H54 (cell line): ENCODE measurements at places on chromosomes 16 and 17.

GRCh38 chr17:67456889-67457288, 79.8 kb downstream of the PITPNC1 start:
- DNase-seq, result no peak

- DNase-seq, result no peak
Measured at GRCh38 chr16:9049241-9049640, 42.2 kb upstream of the HAPSTR1 start.

DNA sequence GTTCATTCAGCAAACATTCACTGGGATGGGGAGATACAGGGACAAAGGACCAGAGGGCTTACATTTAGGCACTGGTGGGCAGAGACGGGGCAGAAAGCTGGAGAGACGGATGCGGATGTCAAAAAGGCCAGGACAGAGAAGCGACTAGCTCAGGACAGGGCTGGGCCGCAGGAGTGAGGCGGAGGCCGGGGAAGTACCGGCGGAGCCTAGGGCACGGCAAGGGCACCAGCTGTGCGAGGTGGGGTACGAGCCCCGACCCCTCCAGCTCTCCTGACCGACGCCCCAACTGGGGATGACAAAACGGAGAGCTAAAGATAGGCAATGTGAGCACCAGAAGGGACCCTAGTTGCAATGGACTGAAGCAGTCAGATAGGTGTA, 3.9 kb upstream of the SGCA start:
- DNase-seq, result no peak

DNA sequence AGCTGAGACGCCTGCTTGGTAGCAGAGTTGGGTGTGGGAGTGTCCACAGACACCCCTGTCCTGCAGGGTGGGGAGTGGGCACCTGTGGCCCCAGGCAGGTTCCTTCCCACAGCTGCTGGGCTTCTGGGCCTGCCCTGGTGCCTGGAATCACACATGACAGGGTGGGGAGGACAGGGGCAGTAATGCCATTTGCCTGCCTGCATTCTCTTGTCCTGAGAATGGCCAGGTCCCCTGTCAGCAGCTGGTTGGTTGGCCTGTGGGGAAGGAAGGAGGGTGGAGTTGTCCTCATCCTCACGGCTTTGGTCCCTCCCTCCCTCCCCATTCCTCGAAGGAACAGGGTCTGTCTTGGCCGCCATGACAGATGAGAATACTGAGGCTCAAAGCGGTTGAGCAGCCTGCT, 5.2 kb downstream of the PRSS53 start:
- DNase-seq, result no peak

GRCh38 chr17:7336240-7337175, at the start of gene ACAP1:
TSS of gene ACAP1 (plus strand) at chr17:7336529. CDS start at chr17:7336735, 206 bp downstream.
- DNase-seq, result no peak

- no peak for DNase-seq
Measured at GRCh38 chr16:1871974-1872635, at the start of gene MEIOB. TSS of gene MEIOB (minus strand) at chr16:1872164. CDS start at chr16:1868175, 3,989 bp downstream.

DNA sequence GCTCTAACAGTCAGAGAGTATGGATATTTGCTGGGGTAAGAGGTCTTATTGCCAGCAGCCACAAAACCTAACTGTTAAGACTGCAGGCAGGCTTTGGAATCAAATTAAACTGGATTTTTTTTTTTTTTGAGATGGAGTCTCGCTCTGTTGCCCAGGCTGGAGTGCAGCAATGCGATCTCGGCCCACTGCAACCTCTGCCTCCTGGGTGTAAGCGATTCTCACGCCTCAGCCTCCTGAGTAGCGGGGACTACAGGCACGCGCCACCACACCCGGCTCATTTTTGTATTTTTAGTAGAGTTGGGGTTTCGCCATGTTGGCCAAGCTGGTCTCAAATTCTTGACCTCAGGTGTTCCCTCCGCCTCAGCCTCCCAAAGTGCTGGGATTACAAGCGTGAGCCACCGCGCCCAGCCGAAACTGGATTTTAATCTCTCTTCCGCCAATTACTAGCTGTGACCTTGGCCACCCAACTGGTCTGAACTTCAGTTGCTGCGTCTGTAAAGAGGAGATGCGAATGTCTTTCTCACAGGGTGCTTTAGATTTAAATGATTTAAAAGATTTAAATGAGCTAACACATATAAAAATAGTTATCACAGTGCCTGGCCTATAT, 842 bp downstream of the MRPL10 start:
- no peak for DNase-seq

- no peak for DNase-seq
Measured at GRCh38 chr17:15184872-15185624, 80.1 kb downstream of the PMP22 start.

DNA sequence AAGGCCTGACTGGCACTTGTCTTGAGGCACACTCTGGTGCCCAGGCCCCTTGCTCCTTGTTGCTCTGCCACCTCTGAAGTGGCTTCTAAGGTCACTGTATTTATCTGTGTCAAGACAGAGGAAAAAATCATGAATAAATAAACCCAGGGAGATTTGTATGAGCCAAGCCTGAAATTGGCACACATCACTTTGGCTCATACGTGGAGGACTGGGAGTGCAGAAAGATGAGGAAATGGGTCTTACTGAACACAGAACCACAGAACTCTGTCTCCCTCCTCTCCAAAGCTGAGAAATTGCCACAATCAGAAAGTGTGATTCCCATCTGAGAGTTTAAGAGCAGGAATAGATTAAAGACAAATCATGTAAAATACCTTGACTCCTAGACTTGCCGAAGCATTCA, 27.1 kb upstream of the C16orf78 start:
- no peak for DNase-seq

GRCh38 chr16:48542020-48542473, 67.9 kb downstream of the N4BP1 start:
- DNase-seq, result no peak

GRCh38 chr17:29162082-29162908, 17.9 kb downstream of the MYO18A start:
- DNase-seq, result no peak

GRCh38 chr17:77440560-77440981, 299.8 kb downstream of the SEC14L1 start:
- DNase-seq, result no peak

- DNase-seq, result no peak
Measured at GRCh38 chr17:59498530-59499307, 66.7 kb upstream of the DHX40 start.

DNA sequence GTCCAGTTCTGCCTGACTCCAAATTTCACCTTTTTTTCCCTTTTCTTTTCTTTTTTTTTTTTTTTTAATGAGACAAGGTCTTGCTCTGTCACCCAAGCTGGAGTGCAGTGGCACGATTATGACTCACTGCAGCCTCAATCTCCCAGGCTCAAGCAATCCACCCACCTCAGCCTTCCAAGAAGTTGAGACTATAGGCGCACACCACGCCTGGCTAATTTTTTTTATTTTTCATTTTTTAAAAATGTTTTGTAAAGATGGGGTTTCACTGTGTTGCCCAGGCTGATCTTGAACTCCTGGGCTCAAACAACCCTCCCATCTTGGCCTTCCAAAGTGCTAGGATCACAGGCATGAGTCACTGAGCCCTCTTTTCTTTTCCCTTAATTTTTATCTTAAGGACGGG, 33.4 kb upstream of the RBBP6 start:
- DNase-seq, result no peak

GRCh38 chr17:60602385-60602742, 2.4 kb downstream of the PPM1D start:
- no peak for DNase-seq

- DNase-seq, result no peak
Measured at GRCh38 chr17:44039829-44040635, 25.3 kb upstream of the TMEM101 start.

DNA sequence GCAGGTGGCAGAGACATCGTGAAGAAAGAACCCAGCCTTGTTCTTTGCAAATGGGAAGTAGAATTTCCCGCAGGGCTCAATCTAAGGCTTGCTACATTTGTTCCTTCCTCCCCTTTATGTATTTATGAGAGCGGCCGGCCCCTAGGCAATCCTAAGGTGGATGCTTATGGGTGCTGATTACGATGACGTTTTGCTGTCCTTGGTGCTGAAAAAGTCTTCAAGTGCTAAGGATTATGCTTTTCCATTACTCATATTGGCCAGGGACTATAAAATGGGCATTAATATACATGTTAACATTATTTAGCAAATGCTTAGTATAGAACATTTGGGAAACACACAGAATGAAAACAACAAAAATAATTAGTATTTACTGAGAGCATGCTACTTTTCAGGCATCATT, 313.3 kb upstream of the XYLT1 start:
- no peak for DNase-seq

GRCh38 chr16:3907586-3907985, 27.1 kb upstream of the CREBBP start:
- no peak for DNase-seq

DNA sequence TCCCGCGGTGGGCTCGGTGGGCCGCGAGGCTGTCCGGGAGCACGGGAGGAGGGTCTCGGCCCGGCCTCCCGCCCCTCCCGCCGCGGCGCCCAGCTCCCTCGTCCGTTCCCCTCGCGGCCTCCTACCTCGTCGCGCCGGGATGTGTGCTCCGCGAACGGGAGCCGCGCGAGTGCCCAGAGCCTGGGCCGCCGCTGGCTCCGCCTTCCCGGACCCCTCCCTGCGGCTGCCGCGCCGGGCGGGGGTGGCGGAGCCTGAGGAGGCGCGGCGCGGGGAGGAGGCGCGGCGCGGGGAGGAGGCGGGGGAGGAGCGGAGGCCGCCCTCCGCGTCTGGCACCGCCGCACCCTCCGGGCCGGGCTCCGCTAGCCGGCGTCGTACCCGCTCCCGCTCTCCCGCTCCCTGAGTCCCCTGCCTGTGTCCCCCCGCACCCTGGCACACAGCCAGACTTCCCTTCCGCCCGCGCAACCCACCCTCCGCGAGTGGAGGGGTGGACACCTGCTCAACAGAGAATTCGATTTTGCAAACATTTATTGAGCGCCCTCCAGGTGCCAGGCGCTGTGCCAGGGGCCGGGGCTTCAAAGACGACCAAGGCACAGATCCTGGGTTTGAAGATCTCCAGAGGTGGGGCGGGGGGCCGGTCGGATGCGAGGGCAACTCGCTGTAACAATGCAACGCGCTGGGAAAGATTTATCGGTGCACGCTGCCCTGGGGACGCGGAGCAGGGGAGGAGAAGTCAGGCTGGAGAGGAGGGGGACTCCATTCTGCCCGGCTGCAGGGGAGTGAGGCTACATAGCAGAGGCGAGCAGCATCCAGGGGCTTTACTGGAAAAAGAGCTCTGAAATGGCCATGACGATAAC, at the start of gene MPP3:
Gene MPP3 (minus strand): TSS at position 171 of the 854 bp plus-strand sequence. CDS start 1,240 bp downstream, outside the sequence.
- peak; percentile 92 for DNase-seq

- DNase-seq, result no peak
Measured at GRCh38 chr17:48564188-48565021, 13.7 kb downstream of the HOXB4 start.

DNA sequence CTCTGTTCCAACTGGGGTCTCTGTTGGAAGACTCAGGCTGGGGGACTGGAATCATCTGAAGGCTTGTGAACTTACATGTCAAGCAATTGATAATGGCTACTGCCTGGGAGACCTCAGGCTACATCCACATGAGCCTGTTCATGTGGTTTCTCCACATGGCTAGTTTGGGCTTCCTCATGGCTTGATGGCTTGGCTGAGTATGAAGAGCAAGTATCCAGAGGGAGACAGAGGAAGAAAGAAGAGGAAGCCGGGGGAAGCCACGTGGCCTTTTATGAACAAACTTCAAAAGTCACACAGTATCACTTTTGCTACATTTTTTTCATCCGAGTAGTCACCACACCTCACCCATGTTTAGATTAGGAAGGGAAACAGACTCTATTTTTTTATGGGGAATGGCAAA, 158.9 kb downstream of the TRIM37 start:
- no peak for DNase-seq

DNA sequence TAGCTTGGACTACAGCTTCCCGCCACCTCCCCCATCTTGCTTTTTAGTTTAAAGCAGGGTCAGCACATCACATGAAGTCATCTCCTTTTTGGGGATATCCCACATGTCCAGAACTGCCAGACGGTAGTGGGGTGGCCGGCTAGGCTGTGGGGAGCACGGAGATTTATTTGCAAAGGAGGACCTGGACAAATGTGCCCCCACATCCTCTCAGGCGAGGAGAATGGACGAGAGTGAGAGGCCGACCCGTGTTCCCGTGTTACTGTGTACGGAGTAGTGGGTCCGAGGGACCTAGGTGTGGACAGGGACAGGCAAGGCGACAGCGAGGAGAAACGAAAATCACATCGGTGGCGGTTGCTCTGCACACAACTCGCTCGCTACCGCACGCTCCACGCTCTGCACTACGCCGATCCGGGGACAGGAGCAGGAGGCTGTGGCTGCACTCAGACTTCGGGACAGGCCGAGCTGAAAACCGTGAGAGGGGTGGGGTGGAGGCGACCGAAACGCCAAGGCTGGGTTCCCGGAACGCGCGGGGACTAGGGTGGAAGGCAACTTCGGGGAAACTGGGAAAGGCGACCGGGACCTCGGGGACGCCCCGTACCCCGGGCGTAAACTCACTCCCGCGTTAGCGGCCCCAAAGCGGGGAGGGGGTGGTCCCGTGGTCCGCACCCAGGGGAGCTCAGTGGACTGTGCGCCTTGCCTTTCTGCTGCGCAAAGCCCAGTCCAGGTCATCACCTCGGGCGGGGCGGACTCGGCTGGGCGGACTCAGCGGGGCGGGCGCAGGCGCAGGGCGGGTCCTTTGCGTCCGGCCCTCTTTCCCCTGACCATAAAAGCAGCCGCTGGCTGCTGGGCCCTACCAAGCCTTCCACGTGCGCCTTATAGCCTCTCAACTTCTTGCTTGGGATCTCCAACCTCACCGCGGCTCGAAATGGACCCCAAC, at the start of gene MT1A:
Gene MT1A (plus strand): TSS at position 853 of the 937 bp plus-strand sequence. CDS start 73 bp downstream, at position 926.
- no peak for DNase-seq

GRCh38 chr17:35973333-35974260, 7.7 kb downstream of the CCL16 start:
- no peak for DNase-seq

DNA sequence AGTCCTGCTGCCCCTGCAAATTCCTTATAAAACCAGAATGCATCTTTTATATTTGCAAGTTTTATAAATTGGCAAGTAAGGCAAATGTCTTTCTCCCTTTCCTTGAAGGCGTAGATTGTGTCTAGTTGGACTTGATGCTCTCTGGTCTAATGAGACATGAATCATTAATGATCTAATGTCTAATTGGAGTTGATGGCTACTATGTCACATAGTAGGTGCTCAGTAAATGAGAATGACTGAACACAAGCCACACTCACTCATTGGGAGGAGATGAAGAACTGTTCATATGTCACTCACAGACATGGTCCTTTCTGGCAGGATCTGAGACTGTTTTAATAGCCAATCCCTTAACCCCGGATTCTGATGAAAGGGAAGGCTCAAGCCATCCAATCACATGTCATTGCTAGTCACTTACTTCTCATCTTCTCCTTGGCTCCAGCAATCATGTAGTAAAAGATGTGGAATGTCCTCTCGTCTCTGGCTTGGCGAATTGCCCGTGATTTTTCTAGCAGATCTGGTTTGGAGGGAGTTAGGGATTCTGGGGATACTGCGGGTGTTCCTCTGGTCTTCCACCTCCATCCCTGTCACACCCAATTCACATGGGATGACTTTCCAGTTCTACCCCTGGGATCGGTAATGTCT, 81.0 kb downstream of the MYH11 start:
- no peak for DNase-seq

DNA sequence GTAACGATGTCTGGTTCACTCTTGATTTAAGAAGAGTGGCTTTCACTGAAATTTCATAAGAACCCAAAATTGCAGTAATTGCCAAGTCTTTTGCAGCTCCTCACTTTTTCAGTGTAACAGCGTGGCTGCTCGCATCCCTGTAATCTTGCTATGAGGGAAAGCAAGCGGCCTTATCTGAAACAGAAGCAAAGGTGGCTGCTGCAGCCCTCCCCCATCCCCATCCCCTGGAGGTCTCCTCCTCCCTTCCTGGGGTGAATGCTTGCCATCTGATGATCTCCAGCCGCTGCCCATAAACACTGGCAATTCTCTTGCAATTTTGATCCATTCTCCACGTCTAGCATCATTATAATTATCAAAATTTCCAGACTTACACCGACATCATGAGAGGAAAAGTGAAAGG, 182.5 kb upstream of the ASIC2 start:
- DNase-seq, result no peak
